Neural progenitor cell (in vitro differentiated cells): ENCODE measurements at places on chromosomes 7 and 10. TPM values are rescaled to one million over a fixed set of nuclear protein-coding genes. Genes with fewer than 3 reads are reported as not detected.

RAB19 gene
- 1.1 and 3.1 TPM in 2 replicates for total RNA-seq

LRIT1 gene
- total RNA-seq, result not detected in 2 replicates

SLC29A4 gene
- 7.3 and 20.8 TPM in 2 replicates for total RNA-seq

DNA sequence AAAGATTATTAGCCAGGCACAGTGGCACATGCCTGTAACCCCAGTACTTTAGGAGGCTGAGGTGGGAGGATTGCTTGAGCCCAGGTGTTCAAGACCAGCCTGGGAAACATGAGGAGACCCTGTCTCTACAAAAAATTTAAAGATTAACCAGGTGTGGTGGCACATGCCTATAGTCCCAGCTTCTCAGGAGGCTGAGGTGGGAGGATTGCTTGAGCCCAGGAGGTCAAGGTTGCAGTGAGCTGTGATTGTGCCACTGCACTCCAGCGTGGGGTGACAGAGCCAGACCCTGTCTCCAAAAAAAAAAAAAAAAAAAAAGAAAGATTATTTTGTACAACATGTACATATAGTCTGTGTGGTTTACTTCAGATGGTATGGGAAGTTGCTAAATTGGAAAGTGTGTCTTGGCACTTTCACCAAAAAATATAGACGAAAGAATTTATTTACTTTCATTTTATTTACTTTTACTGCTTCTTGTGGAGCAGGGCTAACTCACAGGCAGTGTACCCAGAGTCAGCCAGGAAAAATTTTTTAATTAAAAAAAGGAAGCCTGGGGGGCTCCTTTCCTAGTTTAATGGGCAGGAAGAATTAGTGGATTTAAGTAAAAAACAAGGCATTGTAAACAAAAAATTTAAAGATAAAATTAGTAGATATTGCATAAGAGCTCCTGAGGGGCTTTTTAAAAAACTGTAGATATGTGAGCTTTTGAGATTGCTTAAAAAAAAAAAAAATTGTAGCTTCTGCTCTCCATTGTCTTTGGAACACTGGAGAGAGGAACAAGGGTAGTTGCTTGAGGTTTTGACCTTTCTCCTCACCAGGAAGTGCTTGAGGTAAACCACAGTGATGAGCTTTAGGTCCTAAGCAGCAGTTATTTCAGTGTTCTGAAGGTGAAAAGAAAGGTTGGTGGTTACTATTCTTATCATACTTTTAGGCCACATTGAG is 44.6 kb upstream of the VDAC2 start:
- no peaks in the 10 kb centered on the region for H3K36me3 ChIP-seq
- no peak overlapping the region for H3K4me3 ChIP-seq
- no peaks in the 10 kb centered on the region for H3K4me1 ChIP-seq
- H3K27ac ChIP-seq, result no peak overlapping the region
- H3K27me3 ChIP-seq, result no peaks in the 10 kb centered on the region

GRCh38 chr10:123614888-123615287 is 51.3 kb upstream of the GPR26 start:
- H3K4me3 ChIP-seq, result no peak overlapping the region
- peak; percentile 94 for DNase-seq
- H3K4me1 ChIP-seq, result no peaks in the 10 kb centered on the region

GRCh38 chr10:73591935-73592699 is 975 bp upstream of the USP54 start:
- peak overlapping the region; percentile 80 for H3K27ac ChIP-seq
- H3K27me3 ChIP-seq, result no peaks in the 10 kb centered on the region
- H3K4me1 ChIP-seq, result peaks cover 41% of the 10 kb centered on the region
- H3K36me3 ChIP-seq, result no peaks in the 10 kb centered on the region
- peak overlapping the region; percentile 34 for H3K4me3 ChIP-seq

- no peak for DNase-seq
- H3K27ac ChIP-seq, result no peak overlapping the region
- no peaks in the 10 kb centered on the region for H3K27me3 ChIP-seq
- H3K4me3 ChIP-seq, result no peak overlapping the region
Observed at GRCh38 chr10:102511583-102512274, 8.0 kb downstream of the SUFU start.

DNA sequence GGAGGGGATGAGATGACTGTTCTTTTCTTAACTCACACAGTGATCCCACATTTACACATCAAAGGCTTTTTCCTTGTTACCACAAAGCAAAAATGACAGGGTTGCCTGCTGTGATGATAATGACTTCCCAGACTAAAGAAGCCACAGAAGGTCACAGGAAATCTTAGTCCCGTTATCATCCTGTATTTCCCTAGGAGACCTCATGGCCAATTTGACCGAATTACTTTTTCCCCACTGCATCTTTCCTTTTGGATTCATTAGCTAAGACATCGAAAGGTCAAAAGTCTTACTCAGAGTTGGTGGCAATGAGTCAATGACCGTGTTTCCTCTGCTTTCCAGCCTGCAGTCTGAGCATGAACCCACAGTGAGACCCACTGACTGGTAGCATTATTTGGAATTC is 130.1 kb upstream of the INHBA start:
- no peak for DNase-seq
- H3K4me3 ChIP-seq, result no peak overlapping the region
- no peaks in the 10 kb centered on the region for H3K4me1 ChIP-seq
- no peaks in the 10 kb centered on the region for H3K36me3 ChIP-seq
- H3K27me3 ChIP-seq, result no peaks in the 10 kb centered on the region

GRCh38 chr10:118332948-118333710 is 9.0 kb downstream of the FAM204A start:
- H3K4me3 ChIP-seq, result no peak overlapping the region
- no peaks in the 10 kb centered on the region for H3K4me1 ChIP-seq
- no peak for DNase-seq
- no peaks in the 10 kb centered on the region for H3K27me3 ChIP-seq
- no peak overlapping the region for H3K27ac ChIP-seq

GRCh38 chr10:12835709-12836108 is 165.8 kb downstream of the CCDC3 start:
- H3K27ac ChIP-seq, result no peak overlapping the region
- no peaks in the 10 kb centered on the region for H3K27me3 ChIP-seq
- no peak overlapping the region for H3K4me3 ChIP-seq
- no peak for DNase-seq
- H3K4me1 ChIP-seq, result peaks cover 20% of the 10 kb centered on the region

DNA sequence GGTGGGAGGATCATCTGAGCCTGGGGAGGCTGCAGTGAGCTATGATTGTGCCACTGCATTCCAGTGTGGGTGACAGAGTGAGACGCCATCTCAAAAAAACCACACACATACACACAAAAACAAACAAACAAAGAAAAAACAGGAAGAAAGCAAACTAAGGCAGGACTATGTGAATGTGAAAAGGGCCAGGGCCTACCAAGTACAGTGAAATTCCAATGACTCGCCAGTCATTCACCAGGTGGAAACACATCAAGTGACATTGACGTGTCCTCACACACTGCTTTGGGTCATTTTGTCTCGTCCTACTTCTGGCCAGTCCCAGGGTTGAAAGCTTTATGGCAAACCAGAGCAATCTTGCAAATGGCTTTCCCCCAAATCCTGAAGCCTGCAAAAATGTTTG is 79.9 kb downstream of the HIP1 start:
- no peaks in the 10 kb centered on the region for H3K36me3 ChIP-seq
- H3K27ac ChIP-seq, result no peak overlapping the region
- DNase-seq, result no peak
- H3K4me1 ChIP-seq, result no peaks in the 10 kb centered on the region
- H3K27me3 ChIP-seq, result no peaks in the 10 kb centered on the region

- H3K4me1 ChIP-seq, result peaks cover 31% of the 10 kb centered on the region
- H3K36me3 ChIP-seq, result no peaks in the 10 kb centered on the region
- no peak overlapping the region for H3K27ac ChIP-seq
- H3K27me3 ChIP-seq, result peaks cover 100% of the 10 kb centered on the region
- H3K4me3 ChIP-seq, result peak overlapping the region; percentile 28
Observed at GRCh38 chr10:117165538-117166417, 27.7 kb upstream of the VAX1 start.

- H3K36me3 ChIP-seq, result no peaks in the 10 kb centered on the region
- peaks cover 1% of the 10 kb centered on the region for H3K4me1 ChIP-seq
- peak; percentile 81 for DNase-seq
Observed at GRCh38 chr7:100563809-100564400, 9.8 kb downstream of the SAP25 start.

DNA sequence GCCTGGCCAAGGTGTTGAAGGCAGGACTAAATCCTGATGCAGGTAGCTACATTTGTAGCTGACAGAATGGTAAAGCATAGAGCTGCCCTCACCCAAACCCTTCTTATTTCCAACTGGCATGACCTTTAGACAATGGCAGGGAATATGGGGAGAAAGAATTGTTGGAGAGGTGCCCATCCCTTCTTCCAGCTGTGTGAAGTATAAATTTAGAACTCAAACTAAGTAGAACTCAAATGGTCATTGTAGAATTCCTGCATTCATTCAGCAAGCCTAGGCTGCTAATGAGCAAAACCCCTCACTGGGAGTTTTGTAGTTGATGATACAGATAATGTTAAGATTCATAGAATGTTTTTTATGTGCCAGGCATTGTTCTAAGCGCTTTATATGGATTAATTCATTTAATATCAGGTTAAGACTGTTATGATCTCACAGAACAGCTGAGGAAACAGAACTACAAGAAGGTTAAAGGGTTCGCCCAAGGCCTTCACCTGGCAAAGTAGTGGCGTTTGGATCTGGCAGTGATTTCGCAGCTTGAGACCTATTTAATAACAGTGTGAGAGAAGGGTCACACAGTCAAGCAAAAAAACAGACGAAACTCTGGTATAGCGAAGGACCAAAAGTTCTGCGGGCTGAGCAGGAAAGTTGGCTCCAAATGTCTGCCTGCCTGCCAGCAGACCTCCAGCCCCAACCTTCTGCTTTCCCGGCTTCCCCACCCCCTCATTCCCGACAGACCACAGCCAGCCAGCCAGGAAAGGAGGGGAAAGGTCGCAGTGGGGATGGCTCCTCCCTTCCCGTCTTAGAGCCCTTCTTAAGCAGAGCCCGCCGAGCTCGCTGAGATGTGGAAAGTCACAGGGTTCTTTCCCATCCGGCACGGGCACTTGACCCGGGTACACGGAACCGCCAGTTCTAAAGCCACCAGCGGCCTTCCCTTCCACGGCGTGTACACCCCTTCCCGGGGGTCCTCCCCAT is 1.6 kb upstream of the HILPDA start:
- peak overlapping the region; percentile 2 for H3K4me3 ChIP-seq
- DNase-seq, result peak; percentile 88
- no peak overlapping the region for H3K27ac ChIP-seq
- H3K36me3 ChIP-seq, result peaks cover 3% of the 10 kb centered on the region

DNA sequence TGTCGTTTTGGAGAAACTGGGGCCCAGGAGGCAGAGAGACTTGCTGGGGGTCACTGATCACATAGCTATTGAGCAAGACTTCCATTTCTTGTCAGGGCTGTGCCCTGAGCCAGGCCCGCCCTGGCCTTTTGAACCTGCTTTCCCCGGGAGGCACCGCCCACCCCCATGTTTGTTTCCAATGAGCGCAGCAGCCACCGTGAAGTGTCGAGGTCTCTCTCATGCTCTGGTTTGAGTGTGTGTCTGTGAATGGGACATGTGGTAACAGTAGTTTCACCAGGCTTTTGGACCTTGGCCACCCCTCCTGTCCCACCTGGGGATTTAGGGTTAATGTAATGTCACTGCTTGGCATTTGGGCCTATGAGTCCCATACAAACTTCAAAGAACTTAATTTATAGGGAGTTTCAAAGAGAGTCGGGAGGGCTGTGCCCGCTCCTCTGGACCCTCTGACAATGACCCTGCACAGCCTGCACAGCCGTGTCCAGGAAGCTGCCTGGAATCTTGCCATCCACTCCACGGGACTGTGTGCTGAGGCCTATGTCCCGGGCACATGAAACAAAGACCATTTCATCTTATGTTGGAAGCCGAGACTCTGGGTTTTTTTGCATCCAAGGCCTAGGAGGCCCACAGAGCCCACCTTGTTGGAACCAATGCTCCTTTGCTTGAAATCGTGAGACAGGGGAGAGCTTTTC is 6.3 kb downstream of the PRF1 start:
- no peaks in the 10 kb centered on the region for H3K27me3 ChIP-seq
- no peak for DNase-seq
- no peak overlapping the region for H3K27ac ChIP-seq
- H3K4me3 ChIP-seq, result no peak overlapping the region
- no peaks in the 10 kb centered on the region for H3K36me3 ChIP-seq

DNA sequence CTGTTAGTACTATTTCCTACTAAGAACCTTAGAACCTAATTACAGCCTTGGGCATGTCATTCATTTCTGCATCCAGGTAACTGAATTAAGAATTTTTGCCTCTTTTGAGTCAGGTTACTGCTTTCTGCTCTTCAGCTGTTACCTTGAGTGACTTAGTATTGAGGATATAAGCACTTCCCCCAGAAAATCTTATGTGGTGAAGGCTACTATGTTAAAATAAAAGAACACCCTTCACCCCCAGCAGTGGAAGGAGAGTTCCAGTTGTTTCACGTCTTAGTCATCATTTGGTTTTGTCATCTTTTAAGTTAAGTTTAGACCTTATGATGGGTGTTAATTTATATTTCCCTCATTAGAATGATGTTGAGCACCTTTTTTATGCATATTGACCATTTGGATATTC is 82.8 kb downstream of the GLCCI1 start:
- peaks cover 10% of the 10 kb centered on the region for H3K36me3 ChIP-seq
- H3K4me1 ChIP-seq, result no peaks in the 10 kb centered on the region
- H3K27me3 ChIP-seq, result no peaks in the 10 kb centered on the region
- no peak overlapping the region for H3K27ac ChIP-seq

DNA sequence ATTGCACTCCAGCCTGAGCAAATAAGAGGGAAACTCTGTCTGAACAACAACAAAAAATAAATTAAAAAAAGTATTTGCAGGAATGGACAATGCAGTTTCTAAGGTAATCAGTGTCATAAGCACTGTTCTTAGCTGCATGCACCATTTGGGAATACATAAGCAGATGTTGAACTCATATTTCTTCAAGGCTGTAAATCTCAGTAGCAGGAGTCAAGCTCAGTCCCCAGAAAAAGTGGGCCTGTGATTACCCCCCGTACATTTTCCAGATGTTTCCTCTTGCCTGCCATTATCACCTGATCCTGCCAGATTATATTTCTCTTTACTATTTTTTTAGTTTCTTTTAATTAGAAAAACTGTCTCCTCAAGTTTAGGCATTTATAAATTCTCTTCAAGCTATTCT is 667.6 kb upstream of the ANKRD30A start:
- H3K27me3 ChIP-seq, result no peaks in the 10 kb centered on the region
- H3K27ac ChIP-seq, result no peak overlapping the region
- no peaks in the 10 kb centered on the region for H3K4me1 ChIP-seq
- H3K36me3 ChIP-seq, result no peaks in the 10 kb centered on the region
- H3K4me3 ChIP-seq, result no peak overlapping the region

DNA sequence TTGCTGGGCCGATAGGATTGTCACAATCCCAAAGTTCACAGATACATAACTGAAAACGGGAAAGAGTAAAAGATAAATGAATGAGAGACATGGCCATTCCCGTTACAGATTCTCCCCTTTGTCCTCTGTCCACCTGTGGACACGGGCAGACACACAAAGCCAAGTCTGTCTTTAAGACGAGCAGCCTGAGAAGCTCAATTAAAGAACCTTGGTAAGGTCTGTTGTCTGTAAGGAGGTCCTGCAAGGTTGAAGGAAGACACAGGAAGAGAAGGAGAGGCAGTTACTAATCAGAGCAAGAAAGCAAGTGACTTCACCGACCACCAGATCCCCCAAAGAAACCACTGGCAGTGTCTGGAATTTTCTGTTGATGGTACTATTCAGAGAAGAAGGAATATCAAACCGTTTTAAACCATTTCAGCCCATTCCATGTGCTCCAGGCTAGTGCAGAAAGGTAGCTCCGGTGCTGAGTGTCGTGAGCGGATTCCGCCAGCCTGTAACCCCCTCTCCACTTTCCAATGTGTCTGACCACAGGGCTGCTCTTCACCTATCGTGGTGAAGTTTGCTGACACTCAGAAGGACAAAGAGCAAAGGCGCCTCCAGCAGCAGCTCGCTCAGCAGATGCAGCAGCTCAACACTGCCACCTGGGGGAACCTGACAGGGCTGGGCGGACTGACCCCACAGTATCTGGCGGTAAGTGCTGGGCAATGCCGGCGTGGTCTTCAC is 252.6 kb downstream of the CELF2 start:
- H3K36me3 ChIP-seq, result no peaks in the 10 kb centered on the region
- peaks cover 32% of the 10 kb centered on the region for H3K4me1 ChIP-seq
- H3K27ac ChIP-seq, result no peak overlapping the region
